ENCODE measurements at places on chromosomes 1 and 21.

GRCh38 chr1:59707178-59707791 is 107.5 kb upstream of the HOOK1 start:
- DNase-seq, result no peak

DNA sequence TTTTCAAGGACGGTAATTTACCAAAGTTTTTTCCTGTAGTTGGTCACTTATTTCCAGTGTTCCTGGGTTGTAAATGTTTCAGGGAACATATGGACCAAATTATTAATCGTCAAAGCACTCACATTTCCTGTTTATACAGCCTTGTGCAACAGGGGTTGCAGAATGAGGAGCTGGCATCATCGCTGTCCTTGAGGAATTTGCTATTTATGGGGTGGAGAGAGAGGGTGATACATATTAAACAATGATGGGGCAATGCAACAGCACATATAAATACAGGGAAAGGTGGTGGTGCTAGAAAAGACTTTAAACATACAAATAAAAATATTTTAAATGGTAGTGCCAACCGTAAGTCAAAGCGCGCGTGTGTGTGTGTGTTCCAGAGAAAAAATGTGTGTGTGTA is 369.8 kb downstream of the NPHP4 start:
- DNase-seq, result no peak

- DNase-seq, result no peak
Measured at GRCh38 chr21:14325595-14325994, 57.4 kb downstream of the HSPA13 start.

GRCh38 chr21:34270411-34270810 is 93.4 kb upstream of the KCNE2 start:
- no peak for DNase-seq

Data from left kidney (tissue), 8 donors.